Kidney (tissue), 22 donors: ENCODE measurements at places on chromosomes 2 and 18. TPM values are rescaled to one million over a fixed set of nuclear protein-coding genes. Genes with fewer than 3 reads are reported as not detected.

- DNase-seq: no peak
Observed at GRCh38 chr2:140383781-140384180, 1603.6 kb upstream of the NXPH2 start.

DNA sequence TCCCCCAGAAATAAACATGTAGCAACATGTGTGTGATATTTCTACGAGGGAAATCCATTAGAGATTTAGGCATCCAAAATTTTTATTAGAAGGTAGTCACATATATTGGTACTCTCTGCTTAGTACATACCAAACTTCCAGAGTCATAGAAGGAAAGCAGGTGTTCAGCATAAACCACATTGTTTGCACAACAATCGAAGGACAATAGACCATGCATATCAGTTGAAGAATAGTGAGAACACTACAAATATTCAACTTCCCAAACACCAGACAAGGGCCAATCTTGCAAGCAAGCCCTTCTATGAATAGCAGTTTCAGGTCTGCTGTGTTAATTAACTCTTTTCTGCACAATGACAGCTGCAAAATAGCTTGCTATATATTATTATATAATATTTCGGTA, 702.2 kb downstream of the ERBB4 start:
- DNase-seq: no peak

DNA sequence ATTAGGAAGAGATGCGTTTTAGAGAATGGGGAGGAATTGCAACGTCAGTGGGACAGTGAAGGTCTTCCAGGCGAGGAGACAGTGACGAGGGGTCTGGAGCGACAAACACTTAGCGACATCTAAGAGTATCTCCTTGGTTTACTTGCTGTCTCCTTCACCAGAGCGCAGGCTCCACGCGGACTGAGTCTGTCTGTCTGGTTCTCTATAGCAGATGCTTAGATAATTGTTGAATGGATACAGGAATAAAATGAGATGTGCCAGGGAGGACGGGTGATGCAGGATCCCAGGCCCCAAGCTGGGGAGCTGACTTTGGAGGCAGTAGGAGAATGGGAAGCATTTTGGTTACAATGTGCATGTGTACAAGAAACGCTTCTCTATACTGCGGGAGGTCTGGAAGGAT, 56.9 kb upstream of the SMAD7 start:
- DNase-seq: no peak

DNA sequence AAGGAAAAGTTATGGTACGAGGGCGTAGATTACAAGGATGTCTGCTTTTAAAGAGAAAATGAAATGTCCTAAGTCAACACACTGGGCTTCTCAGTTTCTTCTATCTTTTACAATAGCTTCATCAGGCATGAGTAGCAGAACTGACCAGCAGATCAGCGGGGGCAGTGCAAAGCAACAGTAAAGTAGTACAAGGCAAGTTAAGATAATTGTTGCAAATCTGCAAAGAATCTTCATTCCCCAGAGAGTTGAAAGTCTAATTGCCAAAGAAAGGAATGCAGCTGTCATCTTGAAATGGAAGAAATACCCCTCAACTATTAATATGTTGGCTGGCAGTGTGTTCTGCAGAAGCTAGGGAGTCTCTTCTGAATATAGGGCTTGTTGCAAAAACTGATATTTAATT, 60.2 kb upstream of the SLC39A10 start:
- no peak for DNase-seq

- no peak for DNase-seq
Observed at GRCh38 chr2:100992262-100992661, 9.8 kb upstream of the RPL31 start.

DNA sequence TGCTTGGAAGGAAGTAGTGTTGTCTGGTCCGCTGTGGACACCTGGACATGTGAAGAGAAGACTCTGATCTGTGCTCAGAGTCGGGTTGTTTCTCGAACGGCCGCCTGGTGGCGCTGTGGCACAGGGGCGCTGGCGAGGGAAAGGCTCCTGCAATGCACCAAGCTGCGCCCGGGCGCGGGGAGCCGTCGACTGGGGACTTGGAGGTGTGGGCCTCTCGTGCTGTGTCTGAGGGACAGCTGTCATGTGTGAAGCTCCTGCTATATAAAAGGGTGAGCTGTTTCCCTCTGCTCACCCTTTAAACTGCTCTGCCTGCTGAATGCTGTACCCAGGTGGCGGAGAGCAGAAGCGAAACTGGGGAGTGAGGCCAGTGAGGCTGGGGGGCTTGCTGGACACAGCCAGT, 44.0 kb downstream of the GNAL start:
- DNase-seq: peak; percentile 88

- no peak for DNase-seq
Observed at GRCh38 chr2:19219060-19219459, 139.4 kb downstream of the OSR1 start.

DNA sequence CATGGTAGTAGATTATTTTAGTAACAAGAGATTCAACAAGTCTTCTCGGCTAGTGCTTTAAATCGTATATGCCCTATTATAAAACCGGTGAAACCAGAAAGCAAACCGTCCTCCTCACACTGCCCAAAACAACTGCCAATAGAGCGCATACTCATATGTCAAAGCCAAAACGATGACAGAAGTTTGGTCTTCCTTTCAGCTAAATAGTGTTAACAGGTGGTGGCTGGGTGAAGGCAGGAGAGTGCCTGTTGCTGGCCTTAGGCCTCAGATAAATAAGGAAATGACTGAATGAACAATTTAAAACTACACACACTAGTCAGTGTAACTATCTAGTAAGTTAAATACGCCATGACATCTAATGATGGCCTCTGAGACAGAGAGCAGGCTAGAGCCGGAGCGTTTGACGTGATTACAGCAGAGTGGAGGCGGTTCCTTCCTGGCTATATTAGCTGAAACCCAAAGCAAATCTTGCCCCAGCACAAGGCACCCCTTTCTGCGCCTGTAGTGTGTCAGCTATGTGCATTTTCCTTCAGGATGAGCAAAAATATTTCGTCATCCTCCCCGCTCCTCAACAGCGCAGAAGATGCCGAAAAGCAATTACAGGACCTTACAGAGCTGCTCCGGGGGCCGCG, 1.6 kb downstream of the LONRF2 start:
- no peak for DNase-seq

- DNase-seq: no peak
Observed at GRCh38 chr2:70403267-70404053, 101.6 kb upstream of the FAM136A start.

GRCh38 chr18:66795051-66795450, 191.2 kb upstream of the CDH19 start:
- DNase-seq: no peak

DNA sequence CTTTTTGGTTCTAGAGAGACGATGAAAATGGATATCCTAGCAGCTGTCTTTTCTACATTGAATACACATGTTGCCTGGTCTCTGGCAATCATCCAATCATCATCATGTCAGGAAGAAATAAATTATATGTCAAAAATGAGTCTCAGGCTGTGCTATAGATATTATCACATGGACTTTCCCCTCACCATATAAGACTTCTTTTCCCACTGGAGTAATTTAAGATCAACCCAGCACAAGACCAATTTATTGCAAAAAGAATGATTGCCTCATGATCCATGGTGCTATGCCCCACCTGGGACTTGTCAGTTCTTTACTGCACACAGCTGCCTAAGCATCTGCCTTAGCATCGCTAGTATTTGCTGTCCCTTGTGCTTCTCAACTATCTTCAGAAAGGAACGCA, 783.7 kb upstream of the TMEFF2 start:
- peak; percentile 59 for DNase-seq

GRCh38 chr2:9782197-9782719, 61.0 kb upstream of the TAF1B start:
- peak; percentile 77 for DNase-seq

- DNase-seq: no peak
Observed at GRCh38 chr2:215356948-215357461, 45.1 kb downstream of the ATIC start.

- DNase-seq: no peak
Observed at GRCh38 chr2:168611091-168611490, 155.0 kb downstream of the CERS6 start.

DNA sequence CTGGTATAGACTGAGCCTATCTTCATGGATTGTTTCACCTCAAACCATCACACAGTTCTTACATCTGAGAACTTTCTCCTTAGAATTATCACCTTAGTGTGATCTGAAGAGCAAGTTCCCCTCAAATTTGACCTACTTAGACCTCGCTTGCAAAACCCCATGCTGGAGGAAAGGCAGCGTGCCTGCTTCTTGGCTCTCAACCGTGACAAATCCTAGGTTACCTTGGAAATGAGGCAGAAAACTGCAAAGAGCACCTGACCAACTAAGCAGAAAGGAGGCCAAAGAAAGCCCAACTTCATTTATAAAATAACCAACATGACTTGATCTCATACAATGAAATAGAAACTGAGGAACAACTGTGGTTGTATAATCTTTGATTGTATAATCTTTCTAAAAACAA, 146.4 kb downstream of the RAB3GAP1 start:
- peak; percentile 66 for DNase-seq

- peak; percentile 50 for DNase-seq
Observed at GRCh38 chr2:224938651-224939182, 103.6 kb downstream of the DOCK10 start.

DNA sequence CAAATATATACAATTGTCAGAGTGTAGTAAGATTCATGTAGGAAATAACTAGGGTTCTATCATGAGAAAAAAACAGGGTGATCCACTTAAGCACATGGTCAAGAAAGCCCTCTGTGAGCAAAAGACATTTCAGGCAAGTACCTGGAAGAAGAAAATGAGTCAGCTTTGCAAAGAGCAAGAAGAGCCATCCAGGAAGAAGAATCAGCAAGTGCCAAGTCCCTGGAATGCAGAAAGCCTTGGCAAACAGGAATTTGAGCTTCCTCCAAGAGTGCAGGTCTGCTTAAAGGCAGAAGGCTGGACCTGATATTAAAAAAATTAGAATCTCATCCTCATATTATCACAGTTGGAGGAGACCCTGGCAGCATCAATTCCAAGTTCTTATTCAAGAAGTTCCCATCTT, 188.5 kb upstream of the CELF4 start:
- DNase-seq: no peak

DNA sequence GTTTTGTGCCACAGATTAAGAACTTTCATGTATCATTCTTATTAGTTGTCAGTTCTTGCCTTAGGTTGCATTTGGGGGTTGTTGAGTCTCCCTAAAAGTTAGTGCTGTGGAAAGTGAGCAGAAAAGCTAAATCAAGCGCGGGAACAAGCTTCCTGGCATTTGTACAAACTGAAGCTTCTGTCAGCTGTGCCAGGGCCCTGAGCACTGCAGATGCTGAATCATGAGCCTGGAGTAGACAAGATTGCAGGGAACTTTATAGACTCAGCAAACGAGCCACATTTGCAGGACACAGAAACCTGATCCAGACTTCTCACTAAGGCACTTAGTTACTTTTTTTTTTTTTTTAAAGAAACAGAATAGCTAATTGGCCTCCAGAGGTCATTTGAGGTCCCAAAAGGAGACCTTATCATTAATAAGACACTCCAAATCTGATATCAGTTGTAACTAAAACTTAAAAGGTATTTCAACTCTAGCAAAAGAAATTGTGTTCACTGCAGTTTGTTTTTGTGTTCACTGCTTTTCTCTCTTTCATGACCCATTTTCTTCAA, 88.7 kb downstream of the ADAM23 start:
- DNase-seq: no peak

DNA sequence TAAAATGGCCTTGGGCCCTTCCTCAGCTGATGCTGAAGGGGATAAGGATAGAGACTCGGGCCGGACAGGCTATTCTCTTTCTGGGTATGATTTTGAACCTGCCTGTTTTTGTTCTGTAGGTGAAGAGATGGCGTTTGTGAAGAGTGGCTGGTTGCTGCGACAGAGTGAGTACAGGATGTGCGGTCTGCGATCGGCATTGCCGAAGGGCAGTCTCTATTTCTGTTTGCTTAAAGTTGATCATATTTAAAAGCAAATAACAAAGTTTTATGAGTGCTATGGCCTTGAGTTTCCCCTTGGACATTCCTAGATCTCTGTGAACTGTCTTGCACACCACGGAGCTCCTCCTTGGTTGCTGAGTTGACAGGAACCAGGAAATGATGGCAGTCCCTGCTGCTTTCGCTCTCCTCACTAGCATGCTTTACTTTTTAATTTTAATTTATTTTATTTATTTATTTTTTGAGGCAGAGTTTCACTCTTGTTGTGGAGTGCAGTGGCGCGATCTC, 15.7 kb downstream of the PLEKHB2 start:
- no peak for DNase-seq

DNA sequence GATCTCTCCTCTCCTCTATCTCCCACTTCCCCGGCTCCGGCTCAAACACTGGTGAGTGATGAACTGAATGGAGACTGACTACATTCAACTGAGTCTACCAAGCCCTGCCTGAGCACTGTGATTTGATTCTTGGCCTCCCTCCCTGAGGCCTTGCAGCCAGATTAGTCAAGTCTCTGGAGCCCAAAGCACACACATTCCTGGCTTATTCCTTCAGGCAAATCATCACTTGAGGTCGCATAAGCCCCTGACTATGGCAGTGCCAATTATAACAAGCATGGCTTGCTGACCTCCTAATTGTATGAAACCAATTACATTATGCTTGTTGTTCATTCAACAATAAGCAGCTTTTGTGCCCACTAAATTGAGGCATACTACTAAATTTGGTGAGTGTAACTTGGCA, 34.6 kb downstream of the EFEMP1 start:
- DNase-seq: no peak

- no peak for DNase-seq
Observed at GRCh38 chr2:48838029-48838428, 82.5 kb upstream of the LHCGR start.

GRCh38 chr2:73210019-73210418, 4.0 kb upstream of the SMYD5 start:
- no peak for DNase-seq

- DNase-seq: no peak
Observed at GRCh38 chr2:36975306-36975705, 9.0 kb upstream of the STRN start.

Gene ANKRD30B
- total RNA-seq: not detected

Gene SPC25
- 0.79 TPM for total RNA-seq

Gene ASIC4
- not detected for total RNA-seq

Gene PFN4
- total RNA-seq: 0.79 TPM

Gene GKN2
- total RNA-seq: not detected

Gene SCN7A
- total RNA-seq: 3.6 TPM

Gene GCFC2
- total RNA-seq: 26.7 TPM

Gene ZNF521
- total RNA-seq: 18.0 TPM

Gene ERICH2
- 0.91 TPM for total RNA-seq

Gene TEX44
- total RNA-seq: not detected

Gene C2orf49
- total RNA-seq: 15.0 TPM
